Cerebellum (tissue), 4 donors: ENCODE measurements at places on chromosomes 11 and 22. TPM values are rescaled to one million over a fixed set of nuclear protein-coding genes. Genes with fewer than 3 reads are reported as not detected.

Gene TYR
- 0.09 TPM for total RNA-seq

Gene OR52E8
- total RNA-seq = not detected

Gene KCNQ1OT1
- total RNA-seq = 12.0 TPM

Gene PLAAT5
- total RNA-seq = 1.9 TPM

Gene MYO18B
- total RNA-seq = 0.36 TPM

Gene KRTAP5-4
- not detected for total RNA-seq

Gene MRPL23
- 23.8 TPM for total RNA-seq

Gene GGTLC3
- not detected for total RNA-seq

Gene EFEMP2
- 4.9 TPM for total RNA-seq

Gene ABCC8
- 29.0 TPM for total RNA-seq

Gene SORL1
- 41.6 TPM for total RNA-seq

Gene CCDC116
- 0.45 TPM for total RNA-seq

Gene SCGB1D2
- not detected for total RNA-seq

Gene ANGPTL5
- 0.45 TPM for total RNA-seq

Gene PDGFB
- total RNA-seq = 6.9 TPM

Gene OR51B5
- total RNA-seq = 1.6 TPM

Gene VSIG10L2
- not detected for total RNA-seq
